Dermis blood vessel endothelial cell (primary cell): ENCODE measurements at places on chromosomes 5 and 9. TPM values are rescaled to one million over a fixed set of nuclear protein-coding genes. Genes with fewer than 3 reads are reported as not detected.

DNA sequence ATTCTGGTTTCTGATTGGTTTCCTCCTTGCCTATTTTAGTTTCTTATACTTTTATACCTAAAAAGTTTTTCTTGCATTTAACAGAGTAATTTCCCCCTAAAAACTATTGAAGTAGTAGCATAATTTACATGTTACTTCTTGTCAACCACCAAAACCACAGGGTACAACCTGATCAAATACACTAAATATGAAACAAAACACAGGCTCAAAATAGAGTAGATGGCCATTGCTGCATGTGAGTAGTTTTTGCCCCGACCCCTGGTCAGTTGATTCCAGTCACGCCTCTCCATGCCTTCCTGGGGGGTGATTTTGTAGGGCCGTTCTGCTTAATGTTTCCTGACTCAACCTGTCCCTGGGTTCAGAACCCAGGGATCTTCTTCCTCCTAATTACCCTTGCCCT is 101.8 kb downstream of the TLE4 start:
- no peak for DNase-seq

Gene TRAF1
- total RNA-seq, result 1.1 and 4.4 TPM in 2 replicates

Gene OR2K2
- total RNA-seq, result not detected in 2 replicates

- peak; percentile 25 for DNase-seq
Measured at GRCh38 chr5:171606414-171607024, 179.1 kb upstream of the SMIM23 start.

DNA sequence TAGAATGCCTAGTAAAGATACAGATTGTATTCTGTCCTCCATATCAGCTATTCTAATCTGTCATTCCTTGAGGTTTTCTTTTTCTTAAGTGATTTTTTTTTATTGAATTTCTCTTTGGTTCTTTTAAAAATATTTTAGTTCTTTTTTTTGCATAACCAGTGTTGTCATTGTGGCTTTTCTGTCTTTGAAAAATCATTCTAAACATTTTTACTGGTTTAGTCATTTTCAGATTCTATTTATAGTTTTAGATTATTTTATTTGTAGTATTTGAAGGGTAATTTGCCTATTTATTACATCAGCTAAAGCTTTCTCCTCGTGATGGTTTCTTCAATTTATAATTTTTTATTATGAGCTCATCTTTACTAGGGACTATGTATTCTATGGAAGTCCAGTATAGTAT is 78.1 kb downstream of the NDUFAF2 start:
- DNase-seq, result no peak

Gene GFPT2
- 0.60 and 0.68 TPM in 2 replicates for total RNA-seq

DNA sequence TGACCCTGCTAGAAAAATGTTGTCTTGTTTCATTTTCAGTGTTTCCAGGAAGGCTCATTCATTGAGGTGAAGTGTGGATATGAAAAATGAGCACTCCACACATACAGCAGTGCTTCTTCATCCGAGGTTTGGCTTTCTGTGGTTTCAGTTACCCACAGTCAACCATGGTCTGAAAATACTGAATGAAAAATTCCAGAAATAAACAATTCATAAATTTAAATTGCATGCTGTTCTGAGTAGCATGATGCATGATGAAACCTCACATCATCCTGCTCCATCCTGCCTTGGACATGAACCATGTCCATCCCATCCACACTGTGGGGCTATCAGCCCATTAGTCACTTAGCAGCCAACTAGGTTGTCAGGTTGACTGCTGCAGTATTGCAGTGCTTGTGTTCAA is 10.4 kb upstream of the SLC45A2 start:
- DNase-seq, result no peak

- no peak for DNase-seq
Measured at GRCh38 chr9:33245341-33245740, 5.4 kb downstream of the SPINK4 start.

DNA sequence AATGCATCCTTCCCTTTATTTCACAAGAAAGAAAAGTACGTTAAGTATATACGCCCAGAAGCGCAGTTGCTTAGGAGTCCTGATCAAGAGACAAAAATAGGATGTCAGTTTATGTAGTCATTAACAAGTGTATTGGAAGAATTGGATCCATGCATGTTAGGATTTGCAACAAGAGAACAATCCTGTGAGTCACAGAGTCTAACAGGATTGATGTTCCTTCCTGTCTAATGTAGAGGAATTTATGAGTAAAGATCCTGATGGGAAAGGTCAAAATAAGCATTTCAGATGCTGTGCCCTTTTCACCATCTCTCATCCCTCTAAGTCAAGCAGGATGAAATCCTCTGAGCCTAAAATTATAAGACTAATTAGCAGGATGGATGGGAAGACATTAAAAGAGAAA is 406.0 kb upstream of the GRIA1 start:
- no peak for DNase-seq

DNA sequence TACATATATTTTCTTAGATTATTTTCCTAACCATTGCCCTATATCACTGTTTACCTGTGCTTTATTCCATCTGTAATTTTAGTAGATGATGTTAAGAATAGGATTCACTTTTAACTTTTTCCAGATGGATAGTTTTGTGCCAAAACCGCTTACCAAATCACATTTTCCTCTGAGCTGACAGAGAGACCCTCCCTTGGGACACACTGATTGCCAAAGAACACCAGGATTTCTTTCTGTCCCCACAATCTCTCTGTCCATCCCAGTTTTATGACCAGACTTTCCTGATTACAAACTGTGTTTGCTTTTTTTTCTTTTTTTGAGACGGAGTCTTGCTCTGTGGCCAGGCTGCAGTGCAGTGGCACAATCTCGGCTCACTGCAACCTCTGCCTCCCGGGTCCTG is 81.3 kb upstream of the SPATA31C2 start:
- no peak for DNase-seq

Gene PROB1
- total RNA-seq, result 6.1 and 9.2 TPM in 2 replicates

DNA sequence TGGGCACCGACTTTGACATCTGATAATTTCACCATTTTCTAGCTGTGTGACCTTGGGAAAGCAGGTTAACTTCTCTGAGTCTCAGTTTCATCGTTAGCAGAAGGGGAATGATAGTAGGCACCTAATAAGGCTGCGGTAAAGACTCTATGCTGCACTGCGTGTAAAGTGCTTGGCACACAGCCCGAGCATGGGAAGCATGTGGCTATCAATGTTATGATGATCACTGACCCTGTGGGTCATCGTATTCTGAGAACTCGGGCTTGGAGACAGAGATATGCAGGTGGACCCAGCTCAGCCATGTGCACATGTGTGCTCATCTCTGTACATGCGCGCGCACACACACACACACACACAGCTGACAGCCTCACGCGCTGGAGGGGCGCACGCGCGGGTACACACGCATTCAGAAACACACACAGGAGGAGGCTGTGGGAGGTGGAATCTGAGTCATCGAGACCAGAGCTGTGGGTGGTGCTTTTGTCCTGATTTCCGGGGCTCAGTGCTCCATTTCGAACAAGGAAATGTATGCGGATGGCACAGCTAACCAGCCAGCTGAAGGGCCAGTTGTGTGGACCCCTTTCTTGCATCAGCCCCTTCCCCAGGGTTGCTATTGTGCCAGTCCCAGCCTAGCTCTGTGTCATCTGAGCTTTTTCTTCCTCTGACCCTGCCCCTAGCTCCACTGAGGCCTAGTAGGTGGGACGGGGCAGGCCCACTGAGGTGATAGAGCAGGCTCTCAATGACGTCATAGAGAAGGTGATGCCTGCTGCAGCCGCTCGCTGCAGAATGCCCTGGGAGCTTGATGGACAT is 11.1 kb upstream of the ARAP3 start:
- DNase-seq, result peak; percentile 23

- no peak for DNase-seq
Measured at GRCh38 chr5:107977550-107978071, 306.9 kb upstream of the EFNA5 start.

- peak; percentile 80 for DNase-seq
Measured at GRCh38 chr9:124660341-124660801, 110.7 kb downstream of the NR6A1 start.

Gene ZDHHC11
- 0.33 and 1.7 TPM in 2 replicates for total RNA-seq

Gene LCN2
- total RNA-seq, result 0.14 TPM in 1 of 2 replicates, not detected in the other

GRCh38 chr9:86557918-86558317 is 203.7 kb upstream of the TUT7 start:
- DNase-seq, result no peak

Gene AQP3
- under 0.01 and 0.51 TPM in 2 replicates for total RNA-seq

GRCh38 chr9:133250741-133251170 is 24.2 kb downstream of the ABO start:
- DNase-seq, result no peak

Gene GAPVD1
- 62.5 and 63.1 TPM in 2 replicates for total RNA-seq

GRCh38 chr9:130715270-130715669 is 21.7 kb downstream of the EXOSC2 start:
- DNase-seq, result no peak

DNA sequence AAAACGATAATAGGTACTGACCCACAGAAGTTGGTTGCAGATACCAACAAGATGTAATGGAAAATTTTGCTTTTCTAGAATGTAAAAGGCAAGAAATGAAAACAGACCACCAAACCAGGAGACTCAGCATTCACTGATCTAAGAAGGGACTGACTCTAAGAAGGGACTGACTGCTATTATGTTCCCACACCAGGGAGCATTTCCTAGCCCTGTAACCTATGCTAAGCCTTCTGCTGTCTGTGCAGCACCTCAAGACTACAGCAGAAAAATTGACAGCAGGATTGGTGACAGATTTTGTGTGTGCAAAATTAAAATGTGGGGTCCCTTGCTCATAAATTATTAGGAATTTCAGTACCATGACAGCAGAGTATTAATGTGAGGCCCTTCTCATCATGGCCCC is 154.8 kb downstream of the GABRB2 start:
- no peak for DNase-seq

GRCh38 chr9:124875501-124875900 is 13.6 kb downstream of the ARPC5L start:
- no peak for DNase-seq

- DNase-seq, result no peak
Measured at GRCh38 chr5:89513299-89514044, 630.5 kb upstream of the MEF2C start.

Gene ECSCR
- 404 and 423 TPM in 2 replicates for total RNA-seq

DNA sequence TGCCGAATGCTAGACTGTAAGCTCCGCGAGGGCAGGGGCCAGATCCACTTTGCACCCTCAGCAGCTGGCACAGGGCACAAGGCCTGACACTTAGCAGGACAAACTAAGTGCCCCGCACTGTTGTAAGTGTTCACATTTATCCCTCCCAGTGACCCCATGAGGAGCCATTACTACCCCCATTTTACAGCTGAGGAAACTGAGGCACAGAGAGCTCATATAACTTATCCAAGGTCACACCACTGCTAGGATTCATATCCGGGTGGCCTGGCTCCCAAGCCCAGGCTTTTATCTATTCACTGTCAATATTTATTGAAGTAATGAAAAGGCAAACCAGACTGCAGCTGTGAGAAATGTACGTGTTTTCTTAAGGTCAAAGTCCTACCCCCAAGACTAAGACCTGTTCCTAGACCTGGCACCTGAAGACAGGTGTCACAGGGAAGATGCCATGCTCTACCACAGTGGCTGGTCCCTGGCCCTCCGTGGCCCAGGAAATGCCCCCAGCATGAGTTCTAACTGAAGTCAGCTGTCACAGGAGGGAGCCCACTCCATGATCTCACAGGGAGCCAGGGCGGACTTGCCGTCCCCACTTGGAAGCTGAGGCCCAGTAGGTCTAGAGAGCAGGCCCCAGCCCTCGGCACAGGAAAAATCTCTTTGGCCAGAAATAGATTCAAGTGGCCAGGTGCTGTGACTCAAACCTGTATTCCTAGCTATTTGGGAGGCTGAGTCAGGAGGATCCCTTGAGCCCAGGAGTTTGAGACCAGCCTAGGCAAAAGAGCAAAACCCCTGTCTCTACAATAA is 74.7 kb upstream of the IL17B start:
- DNase-seq, result no peak

Gene PCDHA11
- 0.17 and 0.28 TPM in 2 replicates for total RNA-seq

DNA sequence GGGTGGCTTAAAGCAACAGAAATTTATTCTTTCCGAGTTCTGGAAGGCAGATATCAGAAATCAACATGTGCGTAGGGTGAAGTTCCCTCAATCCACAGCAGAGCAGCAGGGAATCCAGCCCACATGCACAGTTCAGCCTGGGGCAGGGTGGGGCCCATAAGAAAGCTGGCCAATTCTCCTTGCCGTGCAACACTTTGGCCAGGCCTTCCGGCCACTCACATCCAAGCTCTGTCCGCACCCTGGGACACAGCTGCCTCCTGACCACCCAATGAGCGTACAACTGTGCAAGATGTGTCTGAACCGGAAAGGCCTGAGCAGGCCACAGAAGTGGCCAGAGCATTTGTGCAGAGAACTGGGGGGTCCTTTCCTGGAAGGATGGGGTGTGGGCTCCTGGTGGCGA is 274.9 kb downstream of the GADD45G start:
- DNase-seq, result no peak

- DNase-seq, result no peak
Measured at GRCh38 chr5:177980743-177981151, 15.3 kb downstream of the PROP1 start.

GRCh38 chr9:82895822-82896110 is 167.2 kb downstream of the RASEF start:
- DNase-seq, result no peak

Gene TMEM215
- not detected in 2 replicates for total RNA-seq

Gene TRIO
- total RNA-seq, result 190 and 204 TPM in 2 replicates

- no peak for DNase-seq
Measured at GRCh38 chr9:70462300-70462699, 47.8 kb upstream of the KLF9 start.

Gene SPEF2
- total RNA-seq, result 0.79 and 1.2 TPM in 2 replicates

Gene OR1L6
- total RNA-seq, result not detected in 2 replicates

Gene SPATA31C1
- total RNA-seq, result not detected in 2 replicates

Gene NTNG2
- total RNA-seq, result 0.05 TPM in 1 of 2 replicates, not detected in the other

GRCh38 chr5:1667648-1668140 is 131.9 kb downstream of the MRPL36 start:
- no peak for DNase-seq

- DNase-seq, result no peak
Measured at GRCh38 chr5:157308836-157309465, 43.0 kb downstream of the CYFIP2 start.

DNA sequence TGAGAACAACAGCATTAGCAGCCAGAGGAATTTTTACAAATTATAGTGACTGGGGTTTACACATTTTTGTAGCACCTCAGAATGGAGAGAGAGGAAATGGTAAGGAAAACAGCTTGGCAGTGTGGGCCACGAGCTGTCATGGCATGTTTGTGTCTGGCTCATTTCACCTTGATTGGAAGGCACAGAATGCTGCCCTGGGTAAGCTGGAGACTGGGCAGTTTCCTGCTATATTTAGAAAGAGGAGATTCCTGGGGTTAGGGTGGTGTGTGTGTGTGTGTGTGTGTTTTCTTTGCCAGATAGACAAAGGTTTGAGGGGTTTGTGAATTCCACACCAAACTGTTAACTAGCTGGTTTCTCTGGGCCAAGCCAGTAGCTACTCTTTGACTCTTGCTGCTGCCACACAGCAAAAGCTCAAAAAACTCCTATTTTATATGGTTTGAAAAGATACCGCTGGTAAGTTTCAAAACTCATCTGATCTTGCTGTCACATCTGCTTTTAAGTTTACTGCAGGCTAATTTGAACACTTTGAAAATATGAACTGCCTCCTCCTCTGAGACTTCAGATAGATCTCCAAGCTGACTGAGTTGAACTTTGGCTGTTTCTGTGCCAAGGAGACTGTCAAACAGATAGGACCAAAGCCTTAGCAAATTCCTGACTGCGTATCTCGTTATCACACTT is 9.1 kb downstream of the ARHGAP26 start:
- peak; percentile 54 for DNase-seq

Gene MYO10
- 99.8 and 140 TPM in 2 replicates for total RNA-seq
